ENCODE measurements at places on chromosomes 13 and 19.

DNA sequence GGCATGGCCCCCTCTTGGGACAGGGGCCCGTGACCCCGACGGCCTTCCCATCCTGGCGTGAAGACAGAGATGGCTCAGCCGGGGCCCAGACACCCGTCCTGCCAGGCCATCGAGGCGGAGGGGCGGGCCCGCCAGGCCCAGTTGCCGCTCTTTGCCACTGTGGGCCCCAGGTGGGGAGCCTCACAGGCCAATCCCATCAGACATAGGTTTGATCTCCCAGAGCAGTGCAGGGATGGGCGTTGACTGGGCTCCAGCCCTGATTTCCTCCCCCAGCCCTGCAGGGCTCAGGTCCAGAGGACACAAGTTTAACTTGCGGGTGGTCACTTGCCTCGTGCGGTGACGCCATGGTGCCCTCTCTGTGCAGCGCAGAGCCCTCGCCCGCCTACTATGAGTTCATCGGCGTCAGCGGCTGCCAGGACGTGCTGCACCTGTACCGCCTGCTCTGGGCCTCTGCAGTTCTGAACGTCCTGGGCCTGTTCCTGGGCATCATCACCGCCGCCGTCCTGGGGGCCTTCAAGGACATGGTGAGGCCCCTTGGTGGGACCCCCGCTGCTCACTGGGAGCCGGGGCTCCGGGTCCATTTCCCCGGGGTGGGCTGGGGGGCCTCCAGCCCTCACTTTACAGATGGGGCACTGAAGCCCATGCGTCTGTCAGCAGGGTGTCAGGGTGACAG, 42.4 kb downstream of the TMEM255B start:
- DNase-seq, result no peak

GRCh38 chr19:1281569-1282287, 3.9 kb upstream of the EFNA2 start:
- DNase-seq, result no peak

DNA sequence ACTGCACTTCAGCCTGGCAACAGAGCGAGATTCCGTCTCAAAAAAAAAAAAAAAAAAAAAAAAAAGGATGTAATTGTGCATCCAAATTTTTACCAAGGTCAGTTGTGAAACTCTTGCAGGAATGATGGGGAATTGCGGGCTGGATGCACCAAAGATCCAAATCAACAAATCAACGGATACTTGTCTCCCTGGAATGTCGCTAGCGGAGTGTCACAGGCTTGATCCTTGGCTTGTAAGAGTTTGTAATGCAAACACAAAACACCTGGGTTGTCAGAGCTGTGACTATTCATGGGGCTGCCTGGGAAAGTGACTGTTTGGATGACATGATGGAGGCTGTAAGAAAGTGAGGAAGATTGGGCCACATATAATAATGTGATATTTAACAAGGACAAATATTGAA, 4.2 kb downstream of the KANK3 start:
- DNase-seq, result no peak

DNA sequence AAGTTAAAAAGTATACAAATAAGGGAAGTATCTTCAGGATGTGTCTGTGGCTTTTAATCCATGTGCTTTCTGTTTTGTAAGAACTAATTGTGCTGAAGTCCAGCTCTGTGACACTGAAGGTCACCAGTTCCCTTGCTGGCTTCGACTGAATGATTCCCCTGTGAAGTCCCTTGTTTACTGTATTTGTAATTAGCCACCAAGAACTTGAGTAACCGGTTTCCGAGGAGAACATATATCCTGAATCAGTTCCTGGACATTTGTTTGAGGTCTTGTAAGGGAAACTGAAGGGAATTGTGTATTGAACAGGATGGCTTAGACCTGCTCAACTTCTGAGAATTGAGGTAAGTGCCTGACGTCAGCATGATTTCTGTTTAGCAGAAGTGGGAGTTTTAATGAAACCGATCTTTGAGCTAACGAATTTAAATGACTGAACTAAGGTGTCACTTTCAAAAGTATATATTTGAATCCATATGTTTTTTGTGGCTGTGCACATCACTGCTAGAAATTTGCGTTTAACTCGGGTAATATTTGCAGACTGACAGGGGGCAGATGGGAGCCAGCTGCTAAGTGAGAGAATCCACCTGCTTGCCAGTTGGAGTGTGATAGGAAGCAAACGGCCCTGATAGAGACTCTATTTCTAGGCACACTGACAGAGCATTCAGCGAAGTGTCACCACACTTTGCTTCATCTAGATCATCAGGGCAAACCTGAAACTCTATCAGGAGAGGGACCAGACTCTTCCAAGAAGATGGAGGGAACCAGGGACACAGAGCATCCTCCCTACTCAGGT, 530.0 kb downstream of the RFC3 start:
- peak; percentile 49 for DNase-seq

DNA sequence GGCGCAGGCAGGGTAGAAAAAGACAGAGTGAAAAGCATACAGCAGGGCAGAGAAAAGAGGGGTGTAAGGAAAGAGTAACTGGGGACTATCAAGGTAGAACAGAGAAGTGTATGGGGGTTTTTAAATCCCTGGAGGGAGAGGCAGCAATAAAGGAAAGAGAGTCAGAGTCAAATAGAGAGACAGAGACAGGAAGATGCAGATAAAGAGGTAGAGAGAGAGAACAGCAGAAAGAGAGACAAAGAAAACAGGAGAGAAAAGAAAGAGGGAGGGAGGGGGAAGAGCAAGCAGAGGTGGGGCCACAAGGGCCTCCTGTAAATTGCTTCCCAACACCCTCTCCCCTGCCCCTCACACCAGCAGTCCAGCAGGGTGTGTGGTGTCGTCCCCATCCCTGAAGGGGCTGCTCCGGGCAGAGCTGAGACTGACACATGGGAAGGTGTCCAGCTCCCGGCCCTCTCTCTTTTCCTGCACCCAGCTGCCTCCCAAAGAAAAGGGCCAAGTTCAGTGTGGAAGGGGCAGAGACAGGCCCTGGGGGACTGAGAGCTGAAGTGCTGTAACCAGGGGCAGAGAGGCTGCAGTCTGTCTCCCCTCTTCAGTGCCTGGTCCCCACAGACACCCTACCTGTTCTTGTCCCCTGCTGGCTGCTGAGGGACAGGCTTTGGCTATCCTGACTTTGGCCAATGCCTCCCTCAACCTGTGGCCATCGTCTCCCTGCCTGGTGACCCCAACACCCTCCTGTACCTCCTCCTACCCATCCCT, 17.4 kb upstream of the POU2F2 start:
- DNase-seq, result no peak

GRCh38 chr13:112916296-112916695, 52.7 kb upstream of the MCF2L start:
- peak; percentile 25 for DNase-seq

- DNase-seq, result no peak
Observed at GRCh38 chr13:48559638-48560320, 26.9 kb upstream of the RCBTB2 start.

DNA sequence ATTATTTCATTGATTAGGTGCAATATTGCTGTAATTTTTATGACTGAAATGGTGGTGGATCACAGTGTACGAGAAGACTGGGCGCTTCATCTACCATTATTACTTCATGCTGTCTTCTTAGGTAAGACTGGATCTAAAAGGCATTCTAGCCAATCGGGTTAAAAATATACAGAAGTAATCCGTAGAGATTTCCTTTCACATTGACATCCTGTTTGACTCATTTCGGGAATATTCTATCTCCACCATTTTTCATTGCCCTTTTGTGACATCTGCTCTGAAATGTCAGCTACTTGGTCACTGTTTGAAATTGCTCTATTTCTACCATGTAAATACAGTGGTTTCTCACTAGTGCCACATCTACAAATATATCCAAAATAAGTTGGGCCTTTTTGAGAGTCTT, 90.2 kb downstream of the ZAR1L start:
- DNase-seq, result no peak

GRCh38 chr19:2343289-2343982, 15.0 kb downstream of the SPPL2B start:
- no peak for DNase-seq

DNA sequence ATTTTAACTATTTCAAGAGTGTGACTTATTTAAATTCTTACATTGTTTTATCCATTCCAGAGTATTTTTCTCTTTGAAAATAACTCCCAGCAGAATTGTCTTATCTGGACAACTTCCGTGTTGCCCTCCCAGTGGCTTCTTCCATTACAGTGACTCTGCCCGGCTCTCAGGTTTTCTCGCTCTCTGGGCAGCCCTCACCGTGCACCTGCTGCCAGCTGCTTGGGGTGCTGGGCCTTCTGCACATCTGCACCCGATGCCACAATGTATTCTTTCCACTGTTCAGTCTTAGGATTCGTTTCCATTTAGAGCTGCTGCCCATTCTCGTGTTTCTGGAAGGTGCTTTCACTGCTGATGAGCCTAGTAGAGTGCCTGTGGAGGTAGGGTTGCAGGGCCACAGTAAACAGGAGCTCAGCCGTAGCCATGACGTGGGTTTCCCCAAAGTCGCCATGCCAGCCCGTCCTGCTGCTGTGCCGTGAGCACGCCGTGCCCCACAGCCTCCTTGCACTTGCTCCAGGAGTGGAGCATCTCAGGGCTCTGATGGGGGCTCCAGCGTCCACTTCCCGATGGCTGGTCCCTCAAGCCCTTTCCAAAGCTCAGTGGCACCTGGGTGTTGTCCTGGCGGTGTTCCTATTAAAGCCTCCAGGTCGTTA, 46.1 kb upstream of the DCUN1D2 start:
- no peak for DNase-seq

DNA sequence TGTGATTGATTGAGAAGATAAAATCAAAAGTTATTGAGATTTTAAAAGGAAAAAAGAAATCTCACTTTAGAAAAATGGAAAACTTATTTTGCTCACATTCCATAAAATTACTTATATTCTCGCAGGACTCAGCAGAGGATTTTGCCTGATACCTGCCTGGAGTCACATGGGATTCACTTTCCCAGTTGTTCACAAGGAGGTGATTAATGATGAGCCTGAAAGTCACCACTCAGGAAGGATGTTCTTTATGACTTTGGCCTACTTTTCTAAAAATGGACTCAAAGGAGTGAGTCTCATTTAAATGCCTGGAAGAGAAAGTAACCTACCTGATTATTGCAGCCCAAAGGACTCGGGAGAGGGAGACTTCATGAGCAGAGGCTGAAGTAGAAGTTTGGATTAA, 34.5 kb upstream of the FAM216B start:
- no peak for DNase-seq

DNA sequence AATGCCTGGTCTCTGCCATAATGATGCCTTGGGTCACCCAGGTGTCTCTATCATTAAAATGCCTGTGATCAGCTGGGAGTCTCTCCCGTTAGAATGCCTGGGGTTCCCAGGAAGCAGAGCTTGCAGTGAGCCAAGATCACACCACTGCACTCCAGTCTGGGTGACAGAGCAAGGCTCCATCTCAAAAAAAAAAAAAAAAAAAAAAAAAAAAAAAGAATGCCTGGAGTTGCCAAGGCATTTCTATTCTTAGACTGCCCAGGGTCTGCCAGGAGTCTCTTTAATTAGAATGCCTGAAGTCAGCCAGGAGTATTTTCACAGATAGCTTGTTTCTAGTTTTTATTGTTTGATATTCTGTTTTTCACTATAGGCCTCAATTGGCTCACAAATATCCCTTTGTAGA, 1552.5 kb downstream of the UQCRFS1 start:
- no peak for DNase-seq

GRCh38 chr19:5051619-5052018, 82.7 kb downstream of the KDM4B start:
- no peak for DNase-seq

- DNase-seq, result no peak
Observed at GRCh38 chr19:58107778-58108545, 9.9 kb upstream of the ZSCAN18 start.

DNA sequence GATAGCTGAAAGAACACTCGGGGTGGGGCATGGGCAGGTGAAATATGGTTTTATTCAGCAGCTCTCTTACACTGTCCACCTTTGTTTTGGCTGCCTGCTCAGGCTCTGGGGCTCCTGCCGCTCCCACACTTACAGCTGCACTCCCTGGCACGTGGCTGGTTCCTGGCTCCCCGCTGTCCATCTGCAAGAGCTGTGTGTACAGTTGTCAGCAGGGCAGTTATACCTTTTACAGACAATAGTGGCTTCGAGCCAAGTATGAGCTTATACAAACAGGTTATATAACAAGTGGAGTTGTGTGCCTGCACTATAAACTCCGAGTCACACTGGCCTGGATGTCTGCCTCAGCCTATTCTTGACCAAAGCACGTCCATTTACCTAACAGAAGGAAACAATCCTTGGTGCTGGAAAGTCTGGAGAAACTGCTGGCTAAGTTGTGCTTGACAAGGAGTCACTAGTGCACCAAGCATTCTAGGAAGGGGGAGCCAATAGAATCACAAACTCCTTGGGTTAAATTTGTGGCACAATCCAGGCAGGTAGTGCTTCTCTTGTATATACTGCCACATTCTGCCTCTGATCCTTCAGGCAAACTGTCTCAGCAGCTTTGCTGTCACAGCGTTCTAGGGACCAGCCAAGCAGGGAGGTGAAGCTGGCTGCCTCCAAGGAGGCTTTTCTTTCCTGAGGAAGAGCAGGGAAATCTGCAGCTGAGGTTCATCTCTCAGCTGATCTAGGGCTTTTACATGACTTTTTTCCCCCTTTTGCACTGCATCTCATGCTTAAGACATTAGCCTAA, 68.2 kb downstream of the NHLRC3 start:
- DNase-seq, result no peak

DNA sequence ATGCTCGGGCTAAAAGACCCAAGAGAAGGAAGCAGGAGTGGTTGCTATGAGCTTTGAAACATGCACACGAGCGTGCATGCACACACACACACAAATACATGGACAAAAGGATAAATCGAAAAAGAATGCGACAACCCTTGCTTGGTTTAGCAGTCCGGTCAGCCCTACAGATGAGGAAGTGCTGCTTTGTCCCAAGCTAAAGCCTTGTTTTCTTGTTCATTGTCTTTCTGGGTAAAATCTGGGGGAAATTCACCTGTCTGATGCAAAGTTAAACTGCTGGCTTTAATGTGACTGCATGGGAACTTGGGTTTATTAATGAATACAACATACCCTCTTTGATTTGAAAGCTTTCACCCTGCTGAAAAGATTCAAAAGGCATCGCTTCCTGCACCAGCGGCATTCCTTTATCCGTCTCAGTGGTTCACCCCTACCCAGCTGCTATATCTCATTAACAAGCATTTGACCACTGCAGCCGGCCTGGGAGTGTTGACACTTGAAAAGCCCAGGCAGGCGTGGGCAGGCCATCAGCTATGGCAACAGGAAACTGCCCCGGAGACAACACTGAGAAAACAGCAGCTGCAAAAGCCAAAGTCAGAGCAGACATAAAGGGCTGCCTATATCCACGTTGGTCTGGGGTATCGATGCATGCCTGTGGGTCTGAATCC, 301.7 kb downstream of the NDFIP2 start:
- no peak for DNase-seq

GRCh38 chr19:51296336-51297093, 14.9 kb upstream of the IGLON5 start:
- DNase-seq, result no peak

- DNase-seq, result peak; percentile 64
Observed at GRCh38 chr19:55270172-55270942, 9.6 kb downstream of the HSPBP1 start.

GRCh38 chr13:38308736-38309135, 40.9 kb upstream of the UFM1 start:
- DNase-seq, result peak; percentile 99

GRCh38 chr19:58356766-58357480, 3.6 kb upstream of the A1BG start:
- DNase-seq, result no peak

- no peak for DNase-seq
Observed at GRCh38 chr19:54191811-54192453, 824 bp downstream of the TSEN34 start.

- peak; percentile 46 for DNase-seq
Observed at GRCh38 chr19:4914736-4915501, 5.6 kb downstream of the UHRF1 start.
